ENCODE measurements at places on chromosomes 11 and 22.

- DNase-seq: no peak
Observed at GRCh38 chr11:64095949-64096348, 60.2 kb downstream of the FLRT1 start.

DNA sequence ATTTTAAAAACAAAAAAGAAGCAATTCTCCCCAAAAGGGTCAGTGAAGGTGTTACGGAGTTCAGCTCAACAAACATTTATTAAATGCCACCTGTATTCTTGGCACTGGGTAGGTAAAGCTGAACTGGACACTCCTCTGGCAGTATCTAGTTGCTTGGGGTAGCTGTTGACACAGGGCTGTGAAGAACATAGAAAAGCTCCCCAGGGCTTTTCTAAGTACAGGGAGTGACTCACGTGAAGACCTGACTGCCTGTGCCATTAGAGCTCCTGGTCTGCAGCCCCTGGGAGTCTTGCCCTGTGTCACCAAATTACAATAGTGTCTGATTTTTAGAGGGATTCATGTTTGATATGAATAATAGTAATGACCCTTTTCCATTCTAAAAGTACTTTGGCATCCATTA, 43.6 kb downstream of the COA4 start:
- DNase-seq: no peak

- no peak for DNase-seq
Observed at GRCh38 chr11:84236436-84236835, 950.3 kb upstream of the CCDC90B start.

DNA sequence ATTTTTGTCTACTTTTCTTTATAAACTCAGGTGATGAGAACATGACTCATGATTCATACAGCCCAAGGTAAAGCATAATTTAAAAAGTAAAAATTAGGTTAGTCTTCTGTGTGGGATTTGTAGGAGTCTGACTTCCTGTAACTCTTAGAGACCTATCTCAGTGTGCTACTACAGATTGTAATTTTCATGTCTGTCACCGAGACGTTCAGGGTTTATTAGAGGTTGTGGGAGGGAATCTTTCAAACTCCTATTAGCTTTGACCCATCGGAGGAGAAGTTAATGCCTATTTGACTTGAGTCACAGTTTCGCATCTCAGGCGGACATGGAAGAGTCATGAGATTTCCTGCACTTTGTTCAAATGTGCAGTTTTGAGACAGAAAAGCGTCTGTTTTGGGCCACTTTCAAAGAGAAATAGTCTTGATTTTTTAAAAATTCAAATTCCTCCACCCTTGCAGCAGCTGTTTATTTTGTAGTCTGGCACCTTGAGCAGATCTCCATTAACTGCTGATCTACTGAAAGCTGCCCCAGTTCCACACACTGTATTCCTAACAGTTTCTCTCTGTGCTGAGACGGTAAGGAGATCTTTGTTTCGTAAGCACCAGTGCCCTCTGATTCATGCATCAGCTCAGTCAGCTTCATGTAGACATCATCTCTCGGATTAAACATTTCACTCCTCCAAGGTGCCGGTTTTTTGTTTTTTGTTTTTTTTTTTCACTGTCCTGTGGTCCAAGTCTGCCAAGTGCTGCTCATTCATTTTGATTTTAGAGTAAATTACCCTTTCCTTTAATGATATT, 24.3 kb downstream of the ALKBH3 start:
- no peak for DNase-seq

GRCh38 chr11:66743271-66743968, 14.4 kb upstream of the SPTBN2 start:
- DNase-seq: no peak

- no peak for DNase-seq
Observed at GRCh38 chr11:70466154-70466553, 67.8 kb downstream of the CTTN start.

DNA sequence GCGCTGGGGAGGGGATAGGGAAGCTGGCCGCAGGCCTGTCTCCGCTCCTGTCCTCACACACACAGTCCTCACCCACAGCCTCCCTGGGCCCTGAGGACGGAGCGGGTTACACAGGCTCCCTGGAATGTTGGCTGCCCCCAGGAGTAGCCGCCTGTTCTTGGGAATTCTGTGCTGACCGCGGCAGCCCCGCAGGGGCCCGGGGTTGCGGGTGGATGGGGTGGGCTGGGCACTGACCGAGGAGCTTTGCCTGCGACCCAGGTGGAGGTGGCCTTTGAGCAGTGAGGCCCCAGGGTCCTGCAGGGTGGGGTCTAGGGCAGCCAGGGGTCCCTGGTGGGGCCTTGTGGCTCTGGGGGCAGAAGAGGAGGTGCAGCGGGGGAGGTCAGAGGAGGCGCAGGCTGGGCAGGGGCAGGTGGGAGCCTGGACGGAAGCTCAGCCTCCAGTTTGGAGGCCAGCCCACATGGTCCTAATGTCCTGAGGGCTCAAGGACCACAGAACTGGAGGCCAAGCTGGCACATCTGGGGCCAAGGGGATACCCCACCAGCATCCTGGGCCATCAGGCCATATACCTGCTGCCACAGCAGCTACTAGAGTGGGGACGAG, 6.6 kb upstream of the MRGPRG start:
- no peak for DNase-seq
